ENCODE measurements at places on chromosomes 5 and 9.

GRCh38 chr5:51968756-51969155, 585.5 kb downstream of the ISL1 start:
- no peak for DNase-seq

DNA sequence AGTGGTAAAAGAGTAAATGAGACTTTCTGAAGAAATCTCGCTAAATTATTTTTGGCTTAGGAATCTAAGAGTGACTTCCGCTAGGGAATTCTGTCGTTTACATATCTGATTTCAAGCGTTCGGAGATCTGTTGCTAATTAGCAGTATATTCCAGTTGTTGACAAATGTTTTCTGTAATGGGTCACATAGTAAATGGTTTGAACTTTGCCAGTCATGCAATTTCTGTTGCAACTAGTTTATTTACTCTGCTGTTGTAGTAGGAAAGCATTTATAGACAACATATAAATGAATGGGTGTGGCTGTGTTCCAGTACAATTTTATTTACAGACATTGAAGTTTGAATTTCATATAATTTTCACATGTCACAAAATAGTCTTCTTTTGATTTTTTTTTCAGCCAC, 57.4 kb upstream of the JAK2 start:
- DNase-seq: no peak

DNA sequence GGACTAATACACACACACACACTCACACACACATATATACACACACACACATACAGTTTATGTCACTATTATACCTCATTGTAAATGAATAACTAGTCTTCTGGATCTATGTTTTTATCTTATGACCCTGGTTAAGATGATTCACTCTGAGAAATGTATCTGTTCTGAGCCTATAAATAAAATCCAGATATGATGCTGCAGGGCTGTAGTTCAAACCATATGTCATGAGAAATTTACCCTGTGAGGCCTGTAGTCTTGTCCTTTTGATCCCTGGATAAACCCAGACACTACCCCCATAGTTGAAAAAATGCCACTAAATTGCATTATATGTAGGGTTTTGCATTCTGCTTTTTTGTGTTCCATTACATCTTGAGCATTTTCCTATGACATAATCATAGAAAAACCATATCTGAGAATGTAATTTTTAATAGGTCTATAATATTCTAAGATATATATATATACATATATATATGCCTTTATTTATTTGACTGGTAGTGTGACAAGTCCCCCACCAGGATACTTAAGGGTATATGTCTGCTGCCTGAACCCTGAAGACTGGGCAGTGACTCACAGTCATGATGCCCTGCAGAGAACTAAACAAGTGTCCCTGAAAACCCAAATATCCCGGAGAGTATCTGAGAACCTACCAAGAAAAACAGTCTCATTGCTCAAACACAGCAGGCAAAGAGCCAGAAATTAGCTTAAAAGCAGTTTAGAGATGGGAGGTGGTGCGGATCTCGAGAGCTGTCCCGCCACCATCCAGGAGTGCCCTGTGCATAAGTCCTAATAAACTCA, 18.4 kb upstream of the ALDOB start:
- no peak for DNase-seq

DNA sequence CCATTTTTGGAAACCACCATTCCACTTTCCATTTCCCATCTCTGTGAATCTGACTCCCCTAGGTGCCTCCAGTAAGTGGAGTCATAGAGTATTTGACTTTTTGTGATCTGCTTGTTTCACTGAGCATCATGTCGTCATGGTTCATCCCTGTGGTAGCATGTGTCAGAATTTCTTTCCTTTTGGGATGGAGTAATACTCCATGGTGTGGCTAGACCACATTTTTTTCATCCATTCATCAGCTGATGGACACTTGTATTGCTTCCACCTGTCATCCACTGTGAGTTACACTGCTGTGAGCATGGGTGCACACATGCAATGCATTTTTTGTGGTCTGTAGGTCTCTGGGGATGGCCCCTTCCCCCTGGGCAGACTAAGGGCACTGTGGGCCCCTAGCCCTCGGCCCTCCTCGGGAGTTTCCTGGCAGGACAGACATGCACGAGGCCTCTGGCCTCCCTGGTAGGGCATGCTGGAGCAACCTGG, 115.9 kb downstream of the GADD45G start:
- DNase-seq: no peak

DNA sequence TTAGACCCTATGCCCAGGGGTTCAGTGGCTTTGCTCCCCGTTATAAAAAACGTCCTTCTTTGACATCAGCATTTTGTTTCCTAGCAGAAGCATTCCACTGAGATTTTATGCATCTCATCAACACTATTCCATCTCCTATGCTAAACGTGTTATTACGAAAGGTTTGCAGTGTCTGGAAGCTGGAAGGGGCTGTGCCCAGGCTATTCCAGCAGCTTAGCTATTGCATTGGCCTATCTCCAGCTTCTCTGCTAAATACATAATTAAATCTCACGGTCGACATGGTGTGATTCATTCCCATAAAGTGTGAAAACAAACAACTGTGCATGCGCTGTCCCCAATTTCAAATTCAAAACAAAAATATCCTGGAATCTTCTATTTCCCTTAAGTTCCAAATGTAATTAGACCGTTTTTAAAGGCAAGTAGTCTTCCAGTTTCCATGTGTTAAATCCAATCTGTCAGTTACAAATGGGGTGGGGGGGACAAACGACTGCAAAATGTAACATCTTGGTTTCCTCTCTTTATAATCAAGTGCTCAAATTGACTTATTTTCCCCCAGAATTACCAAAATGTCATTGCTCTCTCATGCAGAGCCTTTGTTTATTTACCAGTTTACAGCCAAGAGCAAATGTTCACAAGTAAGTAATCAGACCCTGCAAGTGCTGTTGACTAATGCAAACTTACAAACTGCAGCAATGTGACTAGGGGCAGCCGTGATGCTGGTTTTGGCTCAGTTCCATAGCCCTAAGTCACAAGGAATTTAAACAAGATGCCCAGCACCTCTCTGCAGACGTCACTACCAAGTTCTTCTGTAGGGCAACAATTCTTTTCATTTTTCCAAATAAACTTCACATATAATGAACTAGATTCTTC, 212.3 kb upstream of the RORB start:
- DNase-seq: no peak

GRCh38 chr5:149277801-149278200, 6.1 kb downstream of the AFAP1L1 start:
- DNase-seq: no peak

GRCh38 chr5:35199886-35200285, 30.4 kb downstream of the PRLR start:
- no peak for DNase-seq

DNA sequence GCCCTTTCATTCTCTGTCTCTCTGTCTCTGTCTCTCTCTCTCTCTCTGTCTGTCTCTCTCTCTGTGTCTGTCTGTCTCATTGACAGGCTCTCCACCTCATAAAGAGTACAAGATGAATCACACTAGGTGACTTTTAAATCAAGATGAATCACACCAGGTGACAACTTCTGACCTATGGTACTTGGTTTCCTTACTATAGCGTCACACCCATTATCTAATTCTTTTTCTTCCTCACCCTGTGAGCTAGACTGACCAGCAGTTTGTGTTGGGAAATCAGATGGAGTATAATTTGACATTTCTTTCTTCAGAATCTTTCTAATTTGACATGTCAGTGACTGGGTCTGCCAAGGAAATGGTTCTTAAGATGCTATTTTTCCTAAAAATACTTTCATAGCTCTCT, 232.9 kb downstream of the ARRDC3 start:
- DNase-seq: no peak

- DNase-seq: no peak
Measured at GRCh38 chr9:93143830-93144530, 9.9 kb upstream of the NINJ1 start.

DNA sequence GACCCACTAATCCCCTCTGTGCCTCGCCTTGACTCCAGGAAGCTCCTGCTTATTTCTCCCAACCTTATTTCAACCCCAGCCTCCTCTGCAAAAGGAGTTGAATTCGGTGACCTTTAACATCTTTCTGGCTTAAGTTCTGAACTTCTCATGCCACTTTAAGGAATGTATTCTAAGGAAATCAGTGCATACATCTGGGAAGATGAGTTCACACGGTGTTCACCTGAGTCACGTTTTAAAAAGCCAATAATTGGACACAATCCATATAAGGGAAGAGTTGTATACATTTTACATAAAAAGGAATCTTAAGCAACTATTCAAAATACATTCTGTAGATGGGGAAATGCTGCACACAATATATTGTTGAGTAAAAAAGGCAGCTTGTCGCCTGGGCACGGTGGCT, 33.2 kb downstream of the FAT2 start:
- DNase-seq: no peak

- no peak for DNase-seq
Measured at GRCh38 chr5:65418661-65419060, 63.1 kb downstream of the ADAMTS6 start.

GRCh38 chr9:107288701-107289100, 5.6 kb downstream of the RAD23B start:
- no peak for DNase-seq

DNA sequence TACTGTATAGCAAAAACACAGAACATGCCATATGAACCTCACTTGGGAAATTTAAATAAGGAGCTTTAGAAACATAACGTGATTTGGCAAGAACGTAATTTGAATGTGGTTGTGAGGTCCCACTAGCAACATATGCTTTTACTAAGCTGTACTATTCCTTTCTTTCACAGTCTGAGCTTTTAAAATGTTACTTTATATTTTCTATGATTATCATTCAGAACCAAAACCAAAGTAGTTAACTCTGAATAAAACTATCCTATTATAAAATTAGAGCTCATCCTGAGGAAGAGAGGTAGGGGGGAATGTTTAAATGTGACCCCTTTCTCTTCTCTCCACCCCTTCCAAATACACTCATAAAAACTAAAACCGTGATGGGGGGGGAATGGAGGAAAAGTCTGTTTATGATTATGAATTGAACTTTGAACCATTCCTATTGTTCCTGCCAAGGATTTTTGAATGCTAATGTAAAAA, 435.7 kb downstream of the NFIB start:
- no peak for DNase-seq

GRCh38 chr5:62483556-62483955, 71.0 kb downstream of the IPO11 start:
- no peak for DNase-seq

DNA sequence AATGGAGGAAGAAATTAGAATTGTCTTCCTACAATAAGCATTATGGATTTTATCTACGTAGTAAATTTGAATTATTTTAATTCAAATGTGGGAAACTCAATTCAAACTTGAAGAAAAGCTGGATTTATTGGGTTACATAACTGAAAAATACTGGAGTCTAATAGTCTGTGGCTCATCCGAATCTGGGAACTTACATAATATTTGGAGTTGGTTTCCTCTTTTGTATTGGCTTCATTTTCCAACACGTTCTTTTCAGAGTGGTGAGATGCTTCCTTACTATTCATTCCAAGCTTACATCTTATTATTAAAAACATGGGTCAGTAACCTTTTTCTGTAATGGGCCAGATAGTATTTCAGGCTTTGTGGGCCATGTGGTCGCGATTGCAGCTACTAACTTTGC, 164.8 kb downstream of the ARHGAP26 start:
- no peak for DNase-seq

- no peak for DNase-seq
Measured at GRCh38 chr5:101012880-101013279, 109.8 kb upstream of the ST8SIA4 start.

DNA sequence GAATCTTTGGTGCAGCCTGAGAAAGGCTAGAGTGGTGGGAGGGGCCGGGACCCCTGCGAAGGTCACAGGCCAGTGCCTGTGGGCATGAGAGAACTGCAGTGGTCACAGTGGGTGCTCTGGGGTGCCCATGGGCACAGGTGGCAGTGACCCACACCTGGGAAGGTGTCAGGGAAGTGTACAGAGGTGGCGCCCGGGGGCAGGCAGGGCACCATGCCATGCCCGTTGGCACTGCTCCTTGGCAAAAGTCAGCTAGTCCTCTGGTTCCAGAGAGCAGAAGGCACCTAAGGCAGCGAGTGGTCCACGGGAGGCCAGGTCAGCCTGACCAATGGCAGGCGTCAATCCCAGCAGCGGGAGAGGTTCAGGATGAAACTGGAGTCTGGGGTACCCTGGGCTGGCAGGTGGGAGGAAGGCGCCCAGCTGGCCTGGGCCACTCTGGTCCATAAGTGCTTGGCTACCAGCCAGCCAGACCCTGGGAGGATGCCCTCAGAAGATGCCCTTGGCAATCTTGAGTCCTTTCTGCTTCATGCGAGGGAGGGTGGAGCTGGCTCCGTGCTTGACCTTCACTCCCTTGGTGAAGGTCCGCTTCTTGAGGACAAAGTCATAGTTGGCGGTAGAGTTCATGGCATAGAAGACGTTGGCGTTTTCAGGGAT, 22.8 kb downstream of the RALGDS start:
- DNase-seq: no peak

DNA sequence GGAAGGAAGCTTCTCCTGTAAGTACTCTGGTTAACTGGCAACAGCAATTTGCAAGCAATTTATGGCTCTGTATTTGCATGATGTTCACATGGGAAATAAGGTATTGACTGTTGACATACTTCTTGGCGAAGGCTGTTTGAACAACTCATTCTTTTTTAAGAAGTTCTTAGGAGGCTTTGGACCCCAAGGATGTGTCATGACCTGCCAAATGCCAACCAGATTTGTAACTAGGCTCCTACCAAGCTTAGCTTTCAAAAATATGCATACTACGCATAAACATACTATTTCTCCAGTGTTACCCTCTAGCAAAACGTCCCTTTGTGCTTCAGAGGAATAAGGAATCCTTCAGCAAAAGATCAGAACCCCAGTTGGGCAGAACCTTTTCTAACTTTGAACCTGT, 165.2 kb upstream of the MSX2 start:
- no peak for DNase-seq

DNA sequence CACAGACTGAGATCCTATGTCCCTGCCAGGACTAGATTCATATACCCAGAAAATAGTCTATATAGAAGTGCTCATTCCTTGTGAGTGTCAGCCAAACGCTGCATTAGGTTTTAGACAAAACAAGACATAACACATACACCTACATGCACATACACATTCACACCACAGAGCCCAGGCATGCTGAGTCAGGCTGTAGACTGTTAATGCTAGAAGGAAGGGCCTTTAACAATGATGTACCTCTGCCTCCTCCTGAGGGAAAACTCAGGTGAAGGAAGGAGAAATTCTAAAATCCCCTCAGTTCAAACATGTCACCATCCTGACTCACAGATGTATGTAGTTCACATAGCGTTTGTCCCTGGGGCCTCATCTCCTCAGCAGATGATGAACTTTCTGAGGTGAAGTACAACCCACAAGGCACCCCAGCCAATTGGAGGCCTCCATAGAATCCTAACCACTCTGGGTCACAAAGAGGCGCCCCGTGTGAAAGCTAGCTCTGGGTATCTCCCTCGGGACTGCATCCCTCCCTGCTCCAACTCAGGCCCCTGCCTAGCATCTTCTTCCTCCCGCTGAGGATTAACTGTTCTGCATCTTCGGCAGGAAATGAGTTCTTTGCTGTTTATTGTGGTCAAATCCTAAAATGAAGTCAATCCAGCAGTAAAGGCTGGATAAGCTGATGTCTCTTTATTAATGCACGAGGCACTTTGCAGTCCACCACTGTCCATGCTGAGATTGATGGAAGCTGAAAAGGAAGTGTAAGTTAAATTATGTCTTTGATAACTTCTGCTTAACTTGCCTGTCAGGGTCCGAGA, 40.8 kb upstream of the FSTL4 start:
- DNase-seq: no peak

- DNase-seq: no peak
Measured at GRCh38 chr5:122982376-122982775, 54.1 kb downstream of the PPIC start.

GRCh38 chr5:168430296-168430695, 56.0 kb upstream of the RARS1 start:
- no peak for DNase-seq

GRCh38 chr5:39505791-39506190, 81.0 kb upstream of the DAB2 start:
- no peak for DNase-seq

GRCh38 chr5:132408965-132409364, 39.5 kb downstream of the SLC22A5 start:
- DNase-seq: no peak

Data from GOT3 (cell line).